Progenitor cell of endocrine pancreas (in vitro differentiated cells): ENCODE measurements at places on chromosomes 11 and 22.

DNA sequence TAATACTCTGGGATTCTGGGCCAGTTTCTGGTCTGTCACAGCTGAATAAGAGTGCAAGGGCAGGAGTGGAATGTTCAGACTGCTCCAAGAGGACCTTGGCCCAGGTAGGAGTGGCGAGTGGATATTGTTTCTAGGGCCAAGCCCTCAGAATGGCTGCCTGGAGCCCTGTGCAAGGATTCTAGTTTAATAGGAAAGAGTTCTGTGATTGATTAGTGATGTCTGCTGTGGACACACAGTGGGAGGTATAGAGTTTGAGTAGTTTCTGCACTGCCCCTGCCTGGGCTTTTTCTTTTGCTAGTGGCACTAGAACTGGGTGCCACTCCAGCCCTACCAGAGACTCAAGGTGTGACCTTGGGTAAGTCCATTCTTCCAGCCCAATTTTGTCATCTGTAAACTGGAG is 9.7 kb upstream of the MPPED1 start:
- peaks cover 18% of the 10 kb centered on the region for H3K27me3 ChIP-seq
- H3K4me3 ChIP-seq = no peak overlapping the region
- DNase-seq = no peak
- peaks cover 2% of the 10 kb centered on the region for H3K4me1 ChIP-seq

DNA sequence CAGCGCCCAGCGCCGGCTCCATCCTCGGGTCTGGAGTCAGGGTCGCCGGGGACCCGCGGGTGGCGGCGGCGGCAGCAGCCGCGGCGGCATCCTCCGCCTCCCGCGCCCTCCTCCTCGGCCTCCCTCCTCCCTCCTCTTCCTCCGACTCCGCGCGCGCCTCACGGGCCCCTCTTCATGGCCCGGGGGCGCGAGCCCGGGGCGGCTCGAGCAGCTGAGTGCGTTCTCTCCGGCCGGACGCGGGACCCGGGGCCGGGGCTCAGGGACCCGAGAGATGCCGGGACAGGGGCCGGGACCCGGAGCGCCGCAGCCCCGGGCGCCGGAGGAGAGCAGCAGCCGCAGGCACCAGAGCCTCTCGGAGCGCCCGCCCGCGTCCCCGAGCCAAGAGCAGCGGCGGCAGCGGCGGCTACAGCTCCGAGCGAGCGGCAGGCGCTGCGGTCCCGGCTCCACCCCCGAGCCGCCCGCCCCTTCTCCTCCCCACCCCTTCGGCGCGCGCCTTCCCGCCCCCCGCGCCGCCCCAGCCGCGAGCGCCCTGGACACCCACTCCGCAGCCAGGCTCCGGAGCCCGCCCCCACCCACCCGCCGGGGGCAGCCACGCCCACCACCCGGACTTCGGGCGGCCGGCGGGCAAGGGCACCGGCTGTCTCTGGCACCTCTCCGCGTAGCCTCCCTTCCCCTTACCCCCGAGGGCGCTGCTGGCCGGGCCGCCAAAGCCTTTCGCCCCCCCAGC is at the start of gene CHST1:
Gene CHST1, minus strand, starts transcription at position 417 of the 727 bp plus-strand sequence. CDS start 14,699 bp downstream, outside the sequence.
- no peaks in the 10 kb centered on the region for H3K36me3 ChIP-seq
- peak within 1 kb of the TSS; percentile 66 for H3K4me3 ChIP-seq
- DNase-seq = peak; percentile 30
- no peak within 1 kb of the TSS for H3K27ac ChIP-seq
- peaks cover 81% of the 10 kb centered on the region for H3K27me3 ChIP-seq

DNA sequence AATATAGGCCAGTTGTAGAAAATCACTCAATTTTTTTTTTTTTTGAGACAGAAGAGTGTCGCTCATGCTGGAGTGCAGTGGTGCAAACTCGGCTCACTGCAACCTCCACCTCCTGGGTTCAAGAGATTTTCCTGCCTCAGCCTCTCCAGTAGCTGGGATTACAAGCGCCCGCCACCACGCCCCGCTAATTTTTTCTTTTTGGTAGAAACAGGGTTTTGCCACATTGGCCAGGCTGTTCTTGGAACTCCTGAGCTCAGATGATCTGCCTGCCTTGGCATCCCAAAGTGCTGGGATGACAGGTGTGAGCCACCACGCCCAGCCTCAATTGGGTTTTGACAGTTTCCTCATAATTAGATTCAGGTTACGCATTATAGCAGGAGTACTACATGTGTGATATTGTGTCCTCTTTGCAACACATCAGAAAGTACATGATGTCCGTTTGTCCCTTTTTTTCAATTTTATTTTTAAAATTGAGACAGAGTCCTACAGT is 2.6 kb upstream of the ATP6V1E1 start:
- H3K27me3 ChIP-seq = no peaks in the 10 kb centered on the region
- no peaks in the 10 kb centered on the region for H3K36me3 ChIP-seq
- H3K4me1 ChIP-seq = peaks cover 5% of the 10 kb centered on the region
- DNase-seq = no peak
- H3K4me3 ChIP-seq = no peak overlapping the region

DNA sequence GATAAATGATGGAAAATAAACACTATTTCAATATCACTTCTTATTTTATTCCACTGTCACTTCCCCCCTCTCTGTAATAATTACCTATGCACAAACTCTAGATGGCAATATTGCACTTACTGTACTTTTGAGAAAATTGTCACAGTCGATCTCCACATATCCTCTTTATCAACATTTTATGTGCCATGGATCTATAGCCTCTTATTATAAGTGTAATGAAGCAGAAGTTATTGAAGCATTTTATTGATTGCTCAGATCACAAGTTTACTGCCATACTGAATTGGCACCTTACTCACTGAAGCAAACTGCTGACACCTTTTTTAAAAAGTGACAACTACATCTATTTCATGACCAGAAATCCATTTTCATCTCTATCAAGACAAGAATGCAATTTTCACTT is 133.4 kb downstream of the DCDC1 start:
- no peaks in the 10 kb centered on the region for H3K36me3 ChIP-seq
- no peak for DNase-seq
- no peak overlapping the region for H3K27ac ChIP-seq
- no peak overlapping the region for H3K4me3 ChIP-seq
- peaks cover 15% of the 10 kb centered on the region for H3K4me1 ChIP-seq

GRCh38 chr22:35409783-35410662 is 10.1 kb downstream of the MCM5 start:
- H3K4me1 ChIP-seq = no peaks in the 10 kb centered on the region
- H3K36me3 ChIP-seq = peaks cover 23% of the 10 kb centered on the region
- no peak for DNase-seq
- H3K27ac ChIP-seq = no peak overlapping the region

DNA sequence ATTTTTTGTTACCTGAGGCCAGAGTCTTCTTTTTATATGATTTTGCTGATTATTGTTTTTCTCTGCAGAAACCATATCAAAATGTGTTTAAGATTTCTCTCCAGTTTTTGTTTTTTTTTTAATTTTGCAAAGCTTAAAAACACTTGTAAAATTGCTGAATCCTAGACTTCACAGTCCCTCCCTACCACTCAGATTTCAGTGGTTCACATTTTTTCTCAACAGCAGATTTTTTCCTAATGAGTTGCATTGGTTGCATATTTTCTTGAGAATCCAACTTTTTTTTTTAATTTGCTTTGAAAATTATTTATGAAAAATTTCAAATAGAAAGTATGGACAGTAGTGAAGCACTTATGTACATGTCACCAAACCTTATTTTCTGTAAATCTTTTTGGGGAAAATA is 5.8 kb downstream of the ARL14EP start:
- peaks cover 4% of the 10 kb centered on the region for H3K36me3 ChIP-seq
- no peak for DNase-seq
- no peak overlapping the region for H3K4me3 ChIP-seq
- no peak overlapping the region for H3K27ac ChIP-seq
- no peaks in the 10 kb centered on the region for H3K27me3 ChIP-seq

DNA sequence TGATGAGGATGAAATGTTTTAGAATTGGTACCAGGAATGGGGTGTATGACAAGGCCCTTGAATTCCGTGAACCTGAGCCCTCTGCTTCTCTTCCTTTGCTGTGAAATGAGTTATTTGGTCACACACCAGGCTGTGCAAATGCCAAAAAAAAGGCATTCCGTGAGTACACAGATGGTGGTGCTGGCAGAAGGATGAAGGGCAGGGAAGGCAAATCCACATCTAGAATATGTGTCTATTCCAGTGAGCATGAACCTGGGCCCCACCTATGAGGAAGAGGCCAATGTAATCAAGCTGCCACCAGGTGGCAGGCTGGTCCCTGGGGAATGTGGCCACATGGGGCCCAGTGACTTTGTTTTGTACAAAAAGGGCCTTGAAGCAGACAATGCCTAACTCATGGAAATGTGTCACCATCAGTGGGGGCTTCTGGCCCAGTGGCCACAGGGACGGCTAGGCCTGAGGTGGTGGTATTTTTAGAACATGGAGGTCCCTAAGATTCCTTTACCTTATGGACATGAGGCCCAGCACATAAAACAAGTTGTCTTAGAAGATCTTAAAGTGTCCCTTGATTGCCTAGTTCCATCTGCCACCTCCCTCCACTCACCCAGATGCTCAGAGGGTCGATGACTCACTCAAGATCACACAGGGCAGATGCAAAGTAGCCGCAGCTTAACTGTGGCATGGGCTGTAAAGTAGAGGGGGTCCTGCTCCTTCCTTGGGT is 3.9 kb upstream of the RNF215 start:
- peak overlapping the region; percentile 91 for H3K27ac ChIP-seq
- no peak overlapping the region for H3K4me3 ChIP-seq
- H3K4me1 ChIP-seq = peaks cover 11% of the 10 kb centered on the region
- peaks cover 18% of the 10 kb centered on the region for H3K27me3 ChIP-seq
- H3K36me3 ChIP-seq = no peaks in the 10 kb centered on the region

DNA sequence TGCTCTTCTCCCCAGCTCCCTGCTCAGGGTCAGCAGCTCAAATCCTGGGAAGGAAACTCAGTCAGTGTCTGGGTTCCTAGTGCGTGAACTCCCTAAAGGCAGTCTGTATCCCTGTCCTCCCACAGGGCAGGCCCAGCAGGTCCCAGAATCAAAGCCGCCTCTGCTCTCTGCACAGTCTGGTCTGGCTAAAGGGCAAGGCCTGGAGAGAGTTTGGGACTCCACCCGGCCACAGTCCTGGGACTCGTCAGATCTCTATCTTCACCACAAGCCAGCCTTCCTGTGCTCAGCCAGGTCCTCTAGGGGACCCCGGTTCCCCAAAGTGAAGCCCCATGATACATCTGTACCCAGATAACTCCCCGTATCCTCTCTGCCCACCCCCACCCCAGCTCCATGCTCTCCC is 56.2 kb upstream of the CSNK2A3 start:
- DNase-seq = no peak
- no peaks in the 10 kb centered on the region for H3K36me3 ChIP-seq
- H3K27ac ChIP-seq = no peak overlapping the region
- H3K27me3 ChIP-seq = peaks cover 13% of the 10 kb centered on the region
- H3K4me1 ChIP-seq = peaks cover 6% of the 10 kb centered on the region

DNA sequence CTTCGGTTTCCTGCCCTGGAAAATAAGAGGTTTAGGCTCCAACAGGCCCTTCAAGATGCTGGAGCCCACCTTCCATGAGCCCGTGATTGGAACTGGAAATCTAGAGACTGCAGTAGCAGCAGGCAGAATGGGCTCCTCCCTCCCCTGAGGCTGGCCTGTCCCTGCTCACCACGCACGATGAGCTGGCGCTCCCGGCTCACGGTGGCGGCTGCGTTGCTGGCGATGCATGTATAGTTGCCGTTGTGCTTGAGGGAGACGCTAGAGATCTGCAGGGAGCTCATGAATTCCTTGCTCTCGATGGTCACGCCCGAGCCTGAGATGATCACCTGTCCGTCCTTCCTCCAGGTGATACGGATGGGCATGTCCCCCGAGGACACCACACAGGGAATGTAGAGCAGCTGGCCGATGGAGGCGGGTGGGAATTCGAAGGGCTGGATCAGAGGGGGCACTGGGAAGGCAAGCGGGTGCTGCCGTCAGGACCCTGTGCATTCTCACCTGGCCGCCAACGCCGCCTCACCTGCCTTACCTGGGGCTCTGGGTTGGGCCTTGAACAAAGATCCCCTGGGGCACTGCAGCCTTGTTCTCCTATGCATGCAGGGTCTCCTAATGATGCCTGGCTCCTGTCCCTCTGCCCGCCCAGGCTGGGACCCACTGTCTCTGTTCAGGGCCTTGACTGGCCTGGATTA is 177.8 kb downstream of the CEP164 start:
- no peak for DNase-seq
- H3K4me3 ChIP-seq = no peak overlapping the region
- H3K27ac ChIP-seq = no peak overlapping the region
- peaks cover 20% of the 10 kb centered on the region for H3K4me1 ChIP-seq

DNA sequence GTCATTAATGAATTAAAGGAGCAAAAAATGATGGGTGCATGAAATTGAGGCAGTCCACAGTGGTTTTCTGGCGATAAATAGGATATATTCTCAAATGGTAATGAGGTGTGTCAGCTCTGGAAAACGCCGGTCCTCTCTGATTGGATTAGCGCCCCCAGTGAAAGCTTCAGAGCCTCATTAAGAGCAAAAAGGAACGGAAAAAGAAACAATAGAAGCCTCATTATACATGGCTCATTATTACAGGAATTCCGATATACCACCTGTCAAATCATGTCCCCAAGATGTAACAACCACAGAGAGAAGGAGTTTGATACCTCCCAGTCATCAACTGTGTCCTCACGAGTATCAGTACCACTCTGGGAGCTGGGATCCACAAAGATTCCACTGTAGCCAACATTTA is 175.7 kb upstream of the PITPNB start:
- H3K4me1 ChIP-seq = peaks cover 2% of the 10 kb centered on the region
- no peak overlapping the region for H3K4me3 ChIP-seq
- DNase-seq = no peak
- H3K27me3 ChIP-seq = no peaks in the 10 kb centered on the region

GRCh38 chr11:10455637-10456487 is 798 bp downstream of the AMPD3 start:
- peak overlapping the region; percentile 31 for H3K4me3 ChIP-seq
- H3K27ac ChIP-seq = peak overlapping the region; percentile 59
- no peaks in the 10 kb centered on the region for H3K36me3 ChIP-seq
- peaks cover 15% of the 10 kb centered on the region for H3K4me1 ChIP-seq
- DNase-seq = no peak

DNA sequence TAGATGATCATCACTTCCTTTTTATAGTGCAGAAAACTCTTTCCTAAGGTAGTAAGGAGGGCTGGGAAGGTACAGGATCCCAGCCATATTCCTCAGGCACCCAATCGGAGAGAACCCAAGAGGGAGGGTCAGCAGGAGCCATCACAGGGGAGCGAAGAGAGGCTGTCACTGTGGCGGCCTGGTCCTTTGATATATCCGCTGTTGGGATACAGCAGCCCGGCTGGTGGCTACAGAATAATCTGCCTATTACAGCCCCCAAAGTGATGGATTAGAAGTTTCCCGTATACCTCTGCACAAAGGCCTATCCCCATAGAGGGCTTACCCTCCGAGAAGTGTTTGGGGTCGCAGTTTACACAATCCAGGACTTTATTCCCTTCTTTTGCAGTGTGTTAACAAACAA is 48.5 kb downstream of the OR4D9 start:
- peak overlapping the region; percentile 100 for H3K27ac ChIP-seq
- peaks cover 34% of the 10 kb centered on the region for H3K27me3 ChIP-seq
- DNase-seq = no peak
- H3K4me3 ChIP-seq = peak overlapping the region; percentile 89
- H3K4me1 ChIP-seq = peaks cover 3% of the 10 kb centered on the region

DNA sequence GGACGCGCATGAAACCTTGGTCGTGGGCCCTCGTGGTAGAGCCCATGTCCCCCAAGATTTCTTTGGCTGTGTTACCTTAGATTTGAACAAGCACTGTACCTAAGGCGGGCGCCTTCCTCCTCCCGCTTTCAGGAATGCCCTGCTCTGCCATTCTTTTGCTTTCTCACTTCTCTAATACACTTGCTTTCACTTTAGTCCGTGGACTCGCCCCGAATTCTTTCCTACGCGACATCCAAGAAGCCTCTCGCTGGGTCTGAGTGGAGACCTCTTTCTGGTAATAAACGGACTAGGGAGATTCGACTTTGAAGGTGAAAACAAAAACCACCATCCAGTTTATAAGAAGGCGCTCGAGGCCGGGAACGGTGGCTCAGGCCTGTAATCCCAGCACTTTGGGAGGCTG is 1.2 kb upstream of the NUP50 start:
- no peaks in the 10 kb centered on the region for H3K27me3 ChIP-seq
- peaks cover 29% of the 10 kb centered on the region for H3K4me1 ChIP-seq
- peak overlapping the region; percentile 81 for H3K4me3 ChIP-seq
- peak overlapping the region; percentile 98 for H3K27ac ChIP-seq
